Stimulated activated CD4-positive, alpha-beta T cell treated with anti-CD3 and anti-CD28 coated beads, Interleukin-1b, Interleukin-23, amount 100 ng/mL, for 1 hour (primary cell): ENCODE measurements at places on chromosomes 11 and 22.

DNA sequence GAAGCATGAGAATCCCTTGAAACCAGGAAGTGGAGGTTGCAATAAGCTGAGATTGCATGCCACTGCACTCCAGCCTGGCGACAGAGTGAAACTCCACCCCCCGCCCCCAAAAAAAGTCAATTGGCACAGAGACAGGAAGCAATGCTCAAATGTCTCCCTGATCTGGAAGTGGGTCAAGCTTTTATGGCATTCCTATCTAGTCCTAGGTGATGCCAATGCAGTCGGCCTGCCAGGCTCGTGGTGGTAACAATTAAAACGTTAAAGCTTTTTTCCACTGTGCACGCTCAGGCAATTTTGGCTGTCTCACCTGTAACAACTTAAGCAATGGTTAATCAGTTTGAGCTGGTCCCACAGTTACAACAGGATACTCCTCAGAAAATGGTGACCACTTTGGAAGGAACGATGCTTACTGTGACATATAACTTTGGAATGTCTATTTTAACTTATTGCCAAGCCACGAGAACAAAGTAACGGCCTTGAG is 18.9 kb upstream of the PISD start:
- DNase-seq: no peak

DNA sequence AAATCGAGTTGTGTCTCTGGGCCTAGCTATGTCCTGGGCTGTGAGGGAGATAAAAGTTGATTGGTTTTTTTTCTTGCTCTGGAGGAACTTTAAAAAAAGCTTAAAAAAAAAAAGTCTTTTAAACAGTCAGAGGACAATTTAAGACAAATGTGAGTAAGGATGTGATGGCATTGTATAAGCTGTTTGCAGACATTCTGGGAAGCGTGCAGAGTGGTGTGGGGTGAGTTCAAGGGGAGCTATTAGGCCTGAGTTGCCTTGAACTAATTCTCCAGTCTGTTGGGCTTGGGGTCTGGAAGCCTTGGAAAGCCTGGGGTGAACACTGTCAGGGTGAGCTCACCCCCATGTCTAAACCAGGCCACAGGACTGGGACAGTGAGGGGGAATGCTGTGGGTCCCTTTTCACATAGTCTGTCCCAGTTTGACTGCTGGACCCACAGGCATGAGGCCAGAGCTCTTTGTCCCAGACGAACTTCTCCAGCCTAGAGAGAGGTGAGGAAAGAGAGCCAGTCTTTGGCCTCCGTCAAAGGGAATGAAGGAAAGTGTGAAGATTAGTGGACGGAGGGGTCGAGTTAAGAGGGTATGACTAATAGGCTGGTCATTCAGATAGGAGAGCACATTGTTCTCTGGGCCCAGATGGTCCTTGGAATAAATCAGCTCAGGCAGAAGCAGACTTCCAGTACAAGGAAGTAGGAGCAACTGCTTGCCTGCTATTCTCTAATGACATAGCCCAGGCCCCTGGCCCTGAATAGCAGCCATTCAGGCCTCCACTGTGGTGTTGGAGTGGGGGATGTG is 76.4 kb upstream of the NNMT start:
- no peak for DNase-seq

DNA sequence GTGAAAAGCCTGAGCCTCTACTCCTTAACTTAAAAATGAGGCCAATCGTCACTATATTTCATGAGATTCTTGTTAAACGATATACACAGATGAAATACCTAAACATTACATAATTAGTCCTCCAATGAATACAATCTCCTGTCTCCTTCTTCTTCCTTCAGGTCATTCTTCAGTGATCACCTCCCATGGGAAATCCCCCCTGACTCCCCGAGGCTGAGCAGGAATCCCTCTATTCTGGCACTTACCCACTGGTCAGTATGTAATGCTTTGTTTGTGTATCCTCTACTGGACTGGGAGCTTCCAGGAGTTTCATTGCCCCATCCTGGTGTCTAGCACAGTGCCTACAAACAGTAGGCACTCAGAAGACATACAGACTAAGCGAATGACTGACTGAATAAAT is 52.3 kb downstream of the RAB38 start:
- no peak for DNase-seq

GRCh38 chr22:46036558-46037408 is 59.8 kb upstream of the WNT7B start:
- no peak for DNase-seq
